ENCODE measurements at places on chromosomes 3 and 15.

DNA sequence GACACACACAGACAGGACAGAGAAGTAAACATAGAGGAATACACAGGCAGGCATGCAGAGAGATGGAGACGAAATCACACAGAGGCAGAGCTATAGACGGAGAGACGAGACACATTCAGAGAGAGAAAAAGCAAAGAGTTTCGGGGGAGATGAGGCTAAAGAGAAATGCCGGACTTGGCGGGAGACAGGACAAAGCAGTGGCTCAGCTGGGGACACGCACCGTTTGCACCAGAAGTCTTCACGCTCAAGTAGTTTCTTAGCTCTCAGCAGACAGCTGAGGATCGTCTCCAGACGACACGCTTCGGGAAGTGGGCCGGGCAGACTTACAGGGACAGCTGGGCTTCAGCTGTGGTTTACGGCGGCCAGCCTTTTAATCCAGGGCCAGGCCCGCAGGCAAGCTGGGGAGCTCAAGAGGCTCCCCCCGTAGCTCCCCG is 56.2 kb upstream of the DLG1 start:
- DNase-seq: peak; percentile 77

- DNase-seq: no peak
Measured at GRCh38 chr15:75032395-75032794, 9.0 kb downstream of the PPCDC start.

DNA sequence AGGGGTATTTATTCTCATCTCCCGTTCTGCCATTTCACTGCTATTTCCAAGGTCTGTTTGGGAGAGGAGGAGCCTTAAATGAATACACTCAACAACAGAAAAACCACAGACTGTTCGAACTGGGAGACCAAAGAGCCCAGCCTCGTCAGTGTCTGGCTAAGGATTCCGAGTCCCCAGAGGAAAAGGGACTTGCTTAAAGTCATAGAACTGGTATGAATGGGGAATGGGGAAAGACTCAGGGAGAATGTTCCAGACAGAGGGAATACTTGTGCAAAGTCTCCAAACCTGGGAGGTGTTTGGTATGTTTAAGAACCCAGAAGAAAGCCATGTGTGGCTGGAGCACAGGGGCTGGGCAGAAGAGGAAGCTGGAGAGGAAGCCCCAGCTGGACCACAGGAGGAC is 46.9 kb downstream of the FAM43A start:
- no peak for DNase-seq

- no peak for DNase-seq
Measured at GRCh38 chr15:76802411-76802810, 102.7 kb downstream of the SCAPER start.

DNA sequence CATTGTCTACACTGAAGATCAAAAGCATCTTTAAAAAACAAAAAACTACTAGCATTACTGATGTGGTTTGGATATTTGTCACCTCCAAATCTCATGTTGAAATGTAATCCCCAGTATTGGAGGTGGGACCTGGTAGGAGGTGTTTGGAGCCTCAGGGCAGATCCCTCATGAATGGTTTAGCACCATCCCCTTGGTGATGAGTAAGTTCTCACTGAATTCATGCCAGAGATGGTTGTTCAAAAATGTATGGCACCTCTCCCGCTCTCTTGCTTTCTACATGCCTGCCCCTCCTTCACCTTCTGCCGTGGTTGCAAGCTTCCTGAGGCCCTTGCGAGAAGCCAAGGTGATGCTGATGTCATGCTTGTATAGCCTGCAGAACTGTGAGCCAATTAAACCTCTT is 136.6 kb upstream of the FHIT start:
- DNase-seq: no peak

All from Right ventricle myocardium inferior (tissue), 1 donor.